Germinal center (tissue), 1 donor: ENCODE measurements at places on chromosomes 2 and 18.

GRCh38 chr2:44945676-44946371 is 4.3 kb downstream of the SIX3 start:
- no peak for DNase-seq

GRCh38 chr18:58496231-58496630 is 132.7 kb downstream of the ALPK2 start:
- DNase-seq, result no peak

DNA sequence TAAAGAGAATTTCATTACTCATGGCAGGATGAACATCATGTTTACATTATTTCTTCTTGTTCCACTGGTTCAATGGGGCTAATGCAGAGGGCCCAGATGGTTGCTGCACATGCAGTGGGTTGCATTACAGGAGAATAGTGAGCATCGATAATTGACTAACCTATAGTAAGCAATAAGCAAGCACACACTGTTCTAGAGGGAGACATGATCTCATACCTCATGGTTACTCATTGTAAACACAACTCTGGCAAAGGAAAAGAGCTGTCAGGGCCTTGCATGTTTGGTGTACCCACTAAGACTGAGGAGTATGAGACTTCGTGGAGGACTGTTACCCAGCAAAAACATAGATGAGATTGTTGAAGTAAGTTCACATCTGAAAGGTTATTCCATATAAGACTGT is 885.6 kb upstream of the VRK2 start:
- no peak for DNase-seq

DNA sequence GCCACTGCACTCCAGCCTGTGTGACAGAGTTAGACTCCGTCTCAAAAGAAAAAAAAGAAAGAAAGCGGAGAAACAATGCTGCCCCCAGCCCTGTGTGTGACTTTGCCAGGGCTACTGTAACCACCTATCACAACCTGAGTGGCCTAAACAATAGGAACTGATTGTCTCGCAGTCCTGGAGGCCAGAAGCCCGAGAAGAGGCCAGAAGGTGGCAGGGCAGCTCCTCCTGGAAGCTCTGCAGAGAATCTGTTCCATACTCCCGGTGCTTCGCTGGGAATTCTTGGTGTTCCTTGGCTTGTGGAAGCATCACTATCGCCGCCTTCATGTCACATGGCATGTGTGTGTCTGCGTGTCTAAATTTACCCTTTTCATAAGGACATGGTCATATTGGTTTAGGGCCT is 14.4 kb upstream of the RAB17 start:
- DNase-seq, result no peak

- DNase-seq, result no peak
Measured at GRCh38 chr2:137535897-137536296, 428.4 kb upstream of the HNMT start.

- no peak for DNase-seq
Measured at GRCh38 chr2:156483741-156484173, 47.6 kb downstream of the GPD2 start.

DNA sequence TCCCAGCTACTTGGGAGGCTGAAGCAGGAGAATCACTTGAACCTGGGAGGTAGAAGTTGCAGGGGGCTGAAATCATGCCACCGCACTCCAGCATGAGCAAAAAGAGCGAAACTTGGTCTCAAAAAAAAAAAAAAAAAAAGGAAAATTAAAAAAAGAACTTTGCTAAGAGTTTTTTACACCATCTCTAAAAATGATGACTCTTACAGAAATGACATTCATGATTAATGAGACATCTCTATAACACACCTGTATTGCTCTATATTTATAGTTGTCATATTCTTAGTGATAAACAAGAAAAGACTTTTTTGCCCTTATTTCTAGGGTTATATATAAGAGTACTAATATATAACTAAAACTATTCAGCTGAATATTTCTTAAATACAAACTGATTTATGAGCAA is 34.4 kb downstream of the ANKRD44 start:
- DNase-seq, result no peak

DNA sequence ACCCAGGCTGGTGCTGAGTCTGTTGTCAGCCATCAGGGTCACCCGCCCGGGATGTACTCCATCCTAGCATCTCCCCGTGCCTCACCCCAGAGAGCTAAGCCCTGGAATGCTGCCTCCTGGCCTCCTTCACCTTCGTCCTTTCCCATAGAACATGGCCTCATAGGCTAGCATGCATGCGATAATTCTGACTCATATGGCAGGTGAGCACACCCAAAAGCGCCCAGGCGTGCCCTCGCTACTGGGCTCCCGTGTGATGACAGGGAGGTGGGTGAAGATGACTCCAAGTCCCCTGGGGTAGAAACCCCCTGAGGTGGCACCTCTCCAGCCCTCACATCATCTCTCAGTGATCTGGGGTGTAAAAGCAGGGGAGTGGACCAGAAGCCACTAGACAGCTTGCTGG is 7.3 kb downstream of the SPR start:
- DNase-seq, result no peak

DNA sequence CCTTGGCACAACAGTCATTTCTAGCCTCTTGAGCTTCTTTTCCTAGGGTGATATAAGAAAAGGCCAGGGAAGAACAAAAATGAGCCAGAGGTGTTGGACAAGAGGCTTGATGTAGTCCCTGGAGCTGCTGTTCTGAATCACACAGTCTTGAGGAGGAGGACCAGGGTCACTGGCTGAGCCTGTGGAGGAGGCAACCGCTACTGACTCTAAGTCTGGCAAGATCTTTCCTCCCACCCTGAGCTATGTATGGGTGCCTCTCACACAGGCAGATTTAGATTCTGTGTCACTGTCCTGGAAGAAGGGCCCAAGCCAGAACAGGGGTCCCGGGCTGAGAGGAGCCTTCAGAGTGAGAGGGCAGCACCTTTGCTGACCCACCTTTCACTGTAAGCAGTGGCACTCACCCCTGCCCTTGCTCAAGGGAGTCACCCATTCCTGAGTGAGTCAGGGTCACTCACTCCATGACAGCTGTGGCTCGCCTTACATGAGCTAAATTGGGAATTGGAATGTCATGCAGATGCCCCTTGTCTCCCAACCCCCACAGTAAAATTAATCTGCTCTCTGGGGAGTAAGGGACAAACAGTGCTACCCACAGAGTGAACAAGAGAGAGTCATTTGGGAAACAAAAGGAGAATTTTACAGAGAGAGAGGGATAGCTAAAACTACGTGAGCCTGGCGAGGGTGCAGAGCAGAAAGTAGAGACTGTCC is at the start of gene TRIM54:
TSS of gene TRIM54 (plus strand) at position 575 of the 705 bp plus-strand sequence. CDS start 303 bp downstream, outside the sequence.
- DNase-seq, result no peak

GRCh38 chr2:54551123-54551756 is 95.1 kb downstream of the SPTBN1 start:
- no peak for DNase-seq

GRCh38 chr2:165562233-165562632 is 92.7 kb downstream of the CSRNP3 start:
- DNase-seq, result no peak

- DNase-seq, result no peak
Measured at GRCh38 chr2:62217970-62218369, 22.1 kb downstream of the B3GNT2 start.

GRCh38 chr18:57621246-57621604 is 411 bp downstream of the NARS1 start:
- peak; percentile 58 for DNase-seq

- DNase-seq, result no peak
Measured at GRCh38 chr2:228197504-228197903, 16.0 kb upstream of the SPHKAP start.

DNA sequence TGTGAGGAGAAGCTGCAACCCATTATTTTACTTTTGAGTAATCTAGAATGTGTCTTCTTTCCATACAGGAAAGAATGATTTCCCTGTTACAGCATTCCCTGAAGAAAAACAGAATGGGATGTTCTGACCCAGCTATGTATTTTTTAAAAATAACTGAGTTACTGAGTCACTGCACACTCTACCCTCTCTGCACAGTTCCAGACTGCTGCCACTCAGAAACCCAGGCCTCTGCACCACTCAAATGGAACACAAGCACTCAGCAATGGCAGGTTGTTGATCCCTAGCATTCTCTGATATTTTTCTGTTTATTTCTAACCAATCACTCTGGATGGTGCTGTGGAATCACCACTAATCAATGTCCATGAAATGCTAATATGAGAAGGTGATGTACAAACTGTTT is 1300.0 kb upstream of the FAM98A start:
- no peak for DNase-seq

- DNase-seq, result no peak
Measured at GRCh38 chr2:138499684-138500083, 1.9 kb upstream of the SPOPL start.

GRCh38 chr2:101736861-101737291 is 39.4 kb downstream of the MAP4K4 start:
- no peak for DNase-seq

- DNase-seq, result no peak
Measured at GRCh38 chr2:65920659-65921058, 488.3 kb upstream of the SPRED2 start.

GRCh38 chr2:46747297-46747818 is 168.2 kb downstream of the MCFD2 start:
- DNase-seq, result no peak

- peak; percentile 29 for DNase-seq
Measured at GRCh38 chr2:32061973-32062861, 1.1 kb upstream of the SPAST start.

GRCh38 chr2:174522553-174522952 is 35.7 kb upstream of the GPR155 start:
- no peak for DNase-seq

GRCh38 chr2:192195548-192196418 is 1.1 kb upstream of the TMEFF2 start:
- DNase-seq, result peak; percentile 3

DNA sequence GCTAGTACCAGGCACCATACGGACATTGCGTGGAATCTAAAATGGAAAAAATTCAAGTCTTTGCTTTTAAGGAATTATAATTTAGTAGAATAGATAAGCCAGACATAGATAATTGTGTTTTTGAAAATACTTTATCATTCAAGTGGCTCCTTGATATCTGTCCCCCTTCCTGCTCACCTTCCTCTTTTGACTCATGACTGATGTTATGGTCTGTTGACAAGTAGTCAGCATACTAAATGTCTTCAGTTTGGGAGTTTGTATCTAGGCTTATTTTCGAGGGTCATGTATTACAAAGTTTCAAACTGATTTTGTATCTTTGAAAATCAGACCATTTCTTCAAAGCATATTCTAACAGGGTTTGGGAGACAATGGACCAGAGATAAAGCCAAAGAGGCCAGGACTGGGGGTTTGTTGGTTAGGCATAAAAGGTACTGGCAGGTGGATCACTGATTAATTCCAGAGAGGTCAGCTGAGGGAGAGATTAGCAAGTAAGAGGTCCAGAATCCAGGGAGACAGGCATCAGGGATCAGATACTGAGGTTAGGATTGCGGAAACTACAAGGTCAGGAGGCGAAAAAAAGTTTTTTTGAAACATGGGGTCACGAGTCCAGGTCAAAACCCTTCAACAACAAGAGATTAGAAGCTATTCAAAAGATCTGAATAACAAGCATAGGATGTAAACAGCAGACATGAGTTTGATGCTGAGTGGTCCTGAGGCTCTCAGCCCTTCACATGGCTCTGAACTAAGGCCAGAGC is 31.5 kb upstream of the KLHL14 start:
- DNase-seq, result peak; percentile 21

DNA sequence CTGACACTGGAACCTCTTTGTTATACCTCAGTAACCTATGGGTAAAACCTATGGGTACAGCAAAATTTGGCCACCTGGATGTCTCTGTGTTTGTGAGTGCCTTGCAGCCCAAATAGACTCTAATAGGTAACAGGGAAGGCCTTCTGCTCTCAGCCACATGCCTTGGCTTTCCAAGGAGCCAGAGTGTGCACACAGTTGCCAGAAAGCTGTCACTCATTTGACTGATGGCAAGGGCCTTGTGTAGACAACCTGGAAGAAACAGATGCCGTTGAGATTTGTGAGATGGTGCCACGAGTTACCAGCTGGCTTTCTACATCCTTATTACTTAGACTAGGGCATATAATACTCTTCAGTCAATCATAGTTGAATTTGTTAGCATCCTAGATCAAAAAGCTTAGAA is 90.1 kb upstream of the RAB12 start:
- DNase-seq, result no peak

DNA sequence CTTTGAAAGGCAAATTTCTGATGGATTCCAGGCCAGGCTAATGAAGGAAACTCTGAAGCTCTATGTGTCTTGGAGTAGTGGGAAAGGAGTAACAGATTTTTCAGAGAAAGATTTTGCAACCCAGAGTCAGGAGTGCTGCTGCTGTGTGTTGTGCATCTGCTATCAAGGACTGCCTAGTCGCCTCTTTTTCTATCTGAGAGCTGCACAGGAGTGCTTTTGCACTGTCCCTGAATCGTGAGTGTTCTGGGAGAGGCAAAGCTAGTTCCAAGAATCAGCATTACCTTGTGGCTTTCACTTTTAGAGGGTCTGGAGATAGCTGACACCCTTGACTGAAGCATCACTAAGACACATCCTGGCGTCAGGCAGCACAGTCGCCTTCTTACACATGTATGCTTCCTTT is 336.4 kb downstream of the PARD3B start:
- DNase-seq, result no peak

DNA sequence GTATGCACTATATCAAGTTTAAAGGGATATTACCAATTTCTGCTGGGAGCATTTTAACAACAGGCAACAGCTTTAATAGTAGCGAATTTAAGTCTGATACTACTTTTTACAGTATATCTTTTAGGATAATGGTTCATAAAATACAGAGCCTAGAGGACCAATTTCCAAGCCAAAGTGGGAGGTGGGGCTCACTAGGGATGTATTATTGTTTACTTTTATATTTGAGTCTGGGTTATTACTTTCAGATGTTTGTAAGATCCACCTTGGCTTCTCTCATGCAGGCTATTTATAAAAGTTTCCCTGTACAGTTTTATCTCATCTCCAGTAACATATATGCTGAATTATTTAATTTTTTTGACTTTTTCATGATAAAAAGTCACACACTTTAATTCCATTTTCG is 242.0 kb downstream of the CMPK2 start:
- DNase-seq, result no peak

DNA sequence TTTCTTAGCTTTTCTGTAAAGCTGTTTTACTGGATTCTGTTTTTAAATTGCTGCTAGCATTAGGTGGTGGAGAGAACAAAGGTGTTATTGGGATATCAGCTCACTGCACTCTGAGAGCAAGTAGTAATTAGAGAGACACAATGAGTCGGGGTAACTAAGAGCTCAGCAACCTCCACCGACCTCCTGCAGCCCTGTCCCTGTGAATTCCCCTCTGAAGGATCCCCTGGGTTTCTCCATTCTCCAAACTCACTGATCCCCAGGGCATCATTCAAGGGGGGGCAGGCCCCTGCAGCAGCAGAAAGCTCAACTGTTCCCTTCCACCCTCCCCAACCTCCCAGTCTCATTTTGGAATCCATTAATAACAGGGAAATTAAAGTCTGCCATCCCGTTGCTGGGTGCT is 73.0 kb downstream of the MTCL1 start:
- DNase-seq, result no peak

GRCh38 chr2:236113425-236113824 is 54.8 kb downstream of the GBX2 start:
- DNase-seq, result no peak
